NCI-H460 (cell line): ENCODE measurements at places on chromosomes 12 and 14.
A peak's percentile ranks its signal among the peaks of the same experiment; 100 is the strongest.

DNA sequence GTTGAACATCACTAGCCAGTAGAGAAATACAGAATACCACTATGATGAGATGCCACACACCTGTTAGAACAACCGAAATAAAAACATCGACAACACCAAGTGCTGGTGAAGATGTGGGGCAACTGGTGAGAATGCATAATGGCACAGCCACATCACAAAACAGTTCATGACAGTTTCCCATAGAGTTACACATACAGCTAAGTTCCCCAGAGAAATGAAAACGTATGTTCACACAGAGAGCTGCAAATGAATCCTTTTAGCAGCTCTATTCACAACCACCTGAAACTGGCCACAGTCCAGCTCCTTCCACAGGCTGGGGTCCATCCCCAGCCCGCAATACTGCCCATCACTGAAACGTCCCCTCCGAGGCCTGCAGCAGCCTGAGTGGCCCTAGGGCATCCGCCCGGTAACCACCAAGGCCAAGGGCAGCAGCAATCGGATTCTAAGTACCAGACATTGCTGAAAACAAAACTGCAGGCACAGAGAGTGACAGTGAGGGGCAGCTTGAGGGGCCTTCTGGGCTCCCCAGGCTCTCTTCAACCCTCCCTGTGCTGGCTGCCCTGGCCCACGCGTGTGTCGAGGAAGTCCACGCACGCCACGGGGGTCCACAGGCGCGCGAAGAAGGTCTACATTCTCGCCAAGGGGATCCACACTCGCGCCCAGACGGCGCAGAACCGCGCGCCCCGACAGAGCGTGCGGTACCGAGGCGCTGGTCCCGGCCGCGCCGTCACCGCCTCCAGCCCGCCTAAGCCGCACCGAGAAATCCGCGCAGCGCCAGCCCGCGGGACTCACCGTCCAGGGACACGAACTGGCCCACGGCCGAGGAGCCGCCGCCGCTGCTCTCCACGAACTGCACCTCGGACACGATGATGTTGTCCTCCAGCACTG lies 903 bp downstream of the BRF1 start:
- no peak for DNase-seq

DNA sequence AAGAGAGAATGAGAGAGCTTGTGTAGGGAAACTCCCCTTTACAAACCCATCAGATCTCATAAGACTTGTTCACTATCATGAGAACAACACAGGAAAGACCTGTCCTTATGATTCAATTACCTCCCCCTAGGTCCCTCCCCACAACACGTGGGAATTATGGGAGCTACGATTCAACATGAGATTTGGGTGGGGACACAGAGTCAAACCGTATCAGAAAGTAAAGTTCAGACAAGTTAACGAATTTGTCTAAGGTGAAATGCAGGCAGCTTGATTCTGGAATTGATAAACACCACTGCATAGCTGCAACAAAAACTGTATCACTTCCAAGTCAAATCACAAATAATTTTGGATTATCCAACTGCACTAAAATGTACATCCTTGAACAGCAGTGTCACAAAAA lies 47.4 kb downstream of the FOXN3 start:
- DNase-seq, result no peak

- DNase-seq, result no peak
Measured at GRCh38 chr14:76491172-76491930, 115.4 kb downstream of the ESRRB start.

- DNase-seq, result peak; percentile 97
Measured at GRCh38 chr12:75982169-75982564, 49.4 kb downstream of the PHLDA1 start.

- DNase-seq, result no peak
Measured at GRCh38 chr12:66036317-66036716, 94.2 kb downstream of the LLPH start.

DNA sequence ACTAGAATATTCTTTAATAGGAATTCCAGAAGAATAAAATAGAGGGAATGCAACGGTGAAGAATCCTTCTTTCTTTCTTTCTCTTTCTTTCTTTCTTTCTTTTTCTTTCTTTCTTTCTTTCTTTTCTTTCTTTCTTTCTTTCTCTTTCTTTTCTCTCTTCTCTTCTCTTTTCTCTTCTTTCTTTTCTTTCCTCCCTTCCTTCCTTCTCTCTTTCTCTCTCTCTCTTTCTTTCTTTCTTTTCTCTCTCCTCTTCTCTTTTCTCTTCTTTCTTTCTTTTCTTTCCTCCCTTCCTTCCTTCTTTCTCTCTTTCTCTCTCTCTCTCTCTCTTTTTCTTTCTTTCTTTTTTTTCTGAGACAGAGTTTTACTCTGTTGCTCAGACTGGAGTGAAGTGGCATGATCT lies 160.8 kb upstream of the PRICKLE1 start:
- DNase-seq, result no peak

DNA sequence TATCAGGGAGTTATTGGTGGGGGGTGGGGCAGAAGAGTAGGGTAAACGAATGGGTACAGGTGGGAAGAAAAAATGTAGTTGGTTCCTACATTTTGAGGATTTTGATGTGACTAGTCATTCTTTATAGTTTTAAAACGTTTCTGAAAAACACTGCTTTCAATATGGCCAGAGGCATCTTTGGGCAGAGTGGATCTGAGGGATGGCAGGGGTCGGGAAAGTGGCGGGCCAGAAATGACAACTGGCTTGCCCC lies 527 bp upstream of the ATP23 start:
- DNase-seq, result no peak

DNA sequence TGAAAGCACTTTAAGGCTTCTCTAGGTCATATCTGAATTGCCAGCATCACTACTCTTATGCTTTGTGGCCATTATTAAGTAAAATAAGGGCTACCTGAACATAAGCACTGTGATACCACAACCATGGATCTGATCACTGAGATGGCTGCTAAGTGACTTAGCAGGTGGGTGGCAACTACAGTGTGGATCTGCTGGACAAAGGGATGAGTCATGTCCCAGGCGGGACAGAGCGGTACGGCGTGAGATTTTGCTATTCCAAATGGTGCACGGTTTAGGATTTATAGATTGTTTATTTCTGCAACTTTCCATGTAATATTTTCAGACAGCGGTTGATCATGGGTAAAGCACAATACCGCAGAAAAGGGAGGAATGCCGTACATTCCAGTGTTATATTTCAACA lies 39.4 kb downstream of the MLXIP start:
- no peak for DNase-seq

- DNase-seq, result no peak
Measured at GRCh38 chr12:4445156-4446101, at the start of gene FGF6. FGF6 (minus strand) TSS chr12:4445815; CDS start chr12:4445570, 245 bp downstream.

DNA sequence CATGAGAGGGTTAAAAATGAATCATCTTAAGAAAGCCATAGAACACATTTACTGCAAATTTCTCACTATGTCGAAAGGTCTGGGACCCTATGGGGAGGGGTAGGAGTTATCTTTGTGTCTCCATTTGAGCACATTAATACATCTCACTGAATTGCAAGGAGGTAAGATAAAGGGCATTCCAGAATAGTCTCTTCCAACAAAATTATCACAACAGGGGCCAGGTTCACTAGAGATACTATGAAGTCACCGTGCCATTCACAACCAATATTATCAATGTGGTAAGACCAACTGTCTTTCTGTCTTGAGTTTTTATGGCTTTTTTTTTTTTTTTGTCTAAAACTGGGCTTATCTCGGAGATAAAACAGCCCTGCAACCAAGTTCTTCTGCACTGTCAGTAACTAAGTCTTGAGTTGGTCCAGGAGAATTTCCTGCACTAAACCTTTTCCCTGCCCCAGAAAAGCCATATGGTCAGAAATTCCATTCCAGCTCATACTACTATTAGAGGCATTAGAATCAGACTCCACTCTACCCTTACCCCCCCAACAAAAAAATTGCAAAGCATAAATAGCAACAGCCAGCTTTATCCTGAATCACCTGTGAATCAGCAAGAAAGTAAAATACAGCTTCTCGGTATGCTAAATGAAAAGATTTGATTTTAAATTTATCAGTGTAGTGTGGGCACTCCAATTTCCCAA lies 79.7 kb downstream of the PTPRR start:
- no peak for DNase-seq

GRCh38 chr12:104357421-104357952 lies 53.9 kb downstream of the EID3 start:
- DNase-seq, result no peak

- DNase-seq, result no peak
Measured at GRCh38 chr12:130161261-130162243, 712 bp upstream of the FZD10 start.

DNA sequence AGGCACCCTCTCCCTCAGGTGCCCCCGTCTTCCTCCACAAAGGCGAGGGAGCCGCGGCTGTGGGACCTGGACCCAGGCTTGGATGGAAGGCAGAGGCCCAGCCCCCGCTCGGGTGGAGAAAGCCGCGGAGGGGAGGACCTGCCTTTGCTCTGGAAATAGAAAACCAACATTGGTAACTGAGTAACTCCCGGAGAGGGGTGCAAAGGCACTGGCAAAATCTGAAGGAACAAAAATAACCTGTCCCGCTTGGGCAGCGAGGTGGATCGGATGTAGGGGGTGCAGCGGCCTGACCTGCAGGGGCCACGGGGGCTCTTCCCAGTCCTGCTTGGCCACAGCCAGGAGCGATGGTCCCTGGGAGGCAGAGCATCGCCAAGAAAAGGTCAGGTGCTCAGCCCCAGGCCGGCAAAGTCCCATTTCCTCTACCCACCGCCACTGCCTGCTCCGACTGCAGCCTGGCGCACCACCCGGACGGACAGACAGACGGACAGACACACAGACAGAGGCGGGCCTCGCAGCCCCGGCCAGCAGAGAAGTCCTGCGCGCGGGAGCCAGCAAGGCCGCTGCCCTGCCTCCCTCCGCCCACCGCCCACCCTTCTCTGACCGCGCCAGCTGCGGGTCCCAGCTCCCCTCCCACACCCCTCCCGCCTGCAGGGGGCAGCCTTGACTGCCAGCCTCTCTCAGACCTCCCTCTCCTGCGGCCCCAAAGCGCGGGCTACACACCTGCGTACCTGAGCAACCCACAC lies 21.4 kb upstream of the TMEM106C start:
- DNase-seq, result no peak

DNA sequence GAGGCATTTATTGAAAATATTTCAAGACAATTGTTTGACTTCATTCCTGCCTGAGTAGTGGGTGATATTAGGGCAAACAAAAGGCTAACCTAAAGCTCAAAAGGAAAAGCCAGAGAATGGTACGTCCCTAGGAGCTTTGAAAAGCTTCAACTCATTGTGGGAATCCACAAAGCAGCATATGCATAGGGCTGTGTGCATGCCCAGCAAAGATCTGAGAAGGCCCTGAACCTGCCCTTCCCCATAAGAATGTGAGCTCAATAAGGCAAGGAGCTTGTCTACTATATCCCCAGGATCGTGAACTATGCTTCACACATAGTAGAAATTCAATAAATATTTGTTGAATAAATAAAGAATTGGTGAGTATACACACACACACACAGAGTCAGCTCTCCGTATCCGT lies 19.1 kb upstream of the RAD52 start:
- no peak for DNase-seq

DNA sequence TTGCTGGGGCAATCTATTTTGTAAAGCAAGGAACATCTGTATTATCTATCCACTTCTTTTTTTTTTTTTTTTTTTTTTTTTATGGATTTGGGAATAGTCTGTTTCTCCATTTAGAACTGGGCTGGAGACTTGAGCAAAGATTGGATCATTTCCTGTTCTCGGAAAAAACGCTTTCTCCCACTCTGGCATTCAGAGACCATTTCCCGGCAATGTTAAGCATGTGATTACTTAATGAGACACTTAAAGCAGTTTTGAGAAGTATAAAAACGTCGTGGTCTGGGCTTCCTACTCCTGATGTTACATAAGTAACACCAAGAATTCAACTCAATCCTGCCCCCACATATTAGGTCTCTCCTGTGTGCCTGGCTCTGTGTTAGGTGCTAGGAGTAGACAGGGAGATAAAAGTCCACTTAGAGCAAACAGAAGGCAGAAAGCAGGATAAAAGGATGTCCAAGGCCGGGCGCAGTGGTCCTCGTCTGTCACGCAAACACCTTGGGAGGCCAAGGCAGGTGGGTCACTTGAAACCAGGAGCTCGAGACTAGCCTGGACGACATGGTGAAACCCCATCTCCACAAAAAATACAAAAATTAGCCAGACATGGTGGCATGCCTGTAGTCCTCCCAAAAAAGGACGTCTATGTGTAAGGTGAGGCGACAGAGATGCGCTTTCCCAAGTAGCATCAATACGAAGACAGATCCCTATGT lies 152.1 kb upstream of the GSC start:
- no peak for DNase-seq

- DNase-seq, result no peak
Measured at GRCh38 chr12:10722502-10722904, 620 bp downstream of the YBX3 start.

DNA sequence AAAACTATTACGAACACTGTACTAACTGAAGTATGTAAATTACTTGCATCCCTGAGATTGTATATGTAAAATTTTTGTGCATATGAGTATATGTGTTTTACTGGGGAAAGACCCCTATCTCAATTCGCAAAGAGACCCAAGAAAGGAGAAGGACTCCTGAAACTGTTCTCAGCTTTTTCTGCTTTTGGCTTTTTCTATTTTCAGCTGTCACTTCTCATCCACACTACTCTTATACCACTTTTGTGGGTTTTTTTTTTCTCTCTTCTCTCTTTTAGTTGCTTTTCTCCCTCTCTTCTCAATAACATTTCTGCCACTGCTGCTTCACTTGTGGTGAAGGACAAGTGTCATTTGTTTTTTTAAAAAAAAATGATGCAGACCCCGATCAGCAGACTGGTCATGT lies 39.8 kb downstream of the NIN start:
- DNase-seq, result no peak

DNA sequence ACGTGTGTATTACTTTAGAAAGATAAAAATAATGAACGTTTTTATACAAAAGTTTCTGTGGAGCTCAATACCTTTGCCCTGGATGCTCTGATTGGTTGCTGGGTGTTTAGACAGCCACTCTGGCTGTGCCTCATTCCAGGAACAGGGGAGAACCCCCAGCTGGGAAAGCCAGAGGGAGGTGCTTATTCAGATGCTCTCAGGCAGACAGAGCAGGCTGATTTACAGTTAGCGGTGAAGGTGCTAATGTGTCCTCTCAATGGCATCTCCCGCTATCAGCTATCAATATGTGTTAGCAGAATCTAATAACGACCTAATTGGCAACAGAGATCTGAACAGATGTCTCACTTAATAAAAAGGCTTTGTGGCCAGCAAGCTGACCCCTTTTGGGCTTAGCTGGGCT lies 402.3 kb downstream of the NUAK1 start:
- DNase-seq, result no peak

DNA sequence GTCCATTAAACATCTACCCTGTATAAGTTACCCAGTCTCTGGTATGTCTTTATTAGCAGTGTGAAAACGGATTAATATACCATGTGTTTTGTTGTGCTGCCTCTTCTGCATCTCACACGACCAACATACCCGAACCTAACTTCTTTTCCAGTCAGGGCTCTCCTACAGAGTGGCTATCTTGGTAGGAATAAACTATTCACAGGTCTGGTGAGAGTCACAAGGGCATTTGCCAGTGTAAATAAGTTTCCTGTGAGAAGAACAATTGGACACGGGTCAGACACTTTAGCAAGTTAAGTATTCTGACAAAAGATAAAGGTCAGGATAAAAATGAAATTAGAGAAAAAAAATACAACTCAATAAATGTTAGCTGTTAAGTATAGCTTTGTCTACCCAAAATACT lies 60.9 kb downstream of the MYF5 start:
- DNase-seq, result no peak

GRCh38 chr12:46209914-46210872 lies 58.6 kb downstream of the SLC38A1 start:
- DNase-seq, result no peak
